ENCODE measurements at places on chromosomes 2 and 18. TPM values are rescaled to one million over a fixed set of nuclear protein-coding genes. Genes with fewer than 3 reads are reported as not detected.

- DNase-seq: no peak
Observed at GRCh38 chr2:162164802-162165201, 12.8 kb upstream of the GCG start.

IL18RAP gene
- not detected for total RNA-seq

DNA sequence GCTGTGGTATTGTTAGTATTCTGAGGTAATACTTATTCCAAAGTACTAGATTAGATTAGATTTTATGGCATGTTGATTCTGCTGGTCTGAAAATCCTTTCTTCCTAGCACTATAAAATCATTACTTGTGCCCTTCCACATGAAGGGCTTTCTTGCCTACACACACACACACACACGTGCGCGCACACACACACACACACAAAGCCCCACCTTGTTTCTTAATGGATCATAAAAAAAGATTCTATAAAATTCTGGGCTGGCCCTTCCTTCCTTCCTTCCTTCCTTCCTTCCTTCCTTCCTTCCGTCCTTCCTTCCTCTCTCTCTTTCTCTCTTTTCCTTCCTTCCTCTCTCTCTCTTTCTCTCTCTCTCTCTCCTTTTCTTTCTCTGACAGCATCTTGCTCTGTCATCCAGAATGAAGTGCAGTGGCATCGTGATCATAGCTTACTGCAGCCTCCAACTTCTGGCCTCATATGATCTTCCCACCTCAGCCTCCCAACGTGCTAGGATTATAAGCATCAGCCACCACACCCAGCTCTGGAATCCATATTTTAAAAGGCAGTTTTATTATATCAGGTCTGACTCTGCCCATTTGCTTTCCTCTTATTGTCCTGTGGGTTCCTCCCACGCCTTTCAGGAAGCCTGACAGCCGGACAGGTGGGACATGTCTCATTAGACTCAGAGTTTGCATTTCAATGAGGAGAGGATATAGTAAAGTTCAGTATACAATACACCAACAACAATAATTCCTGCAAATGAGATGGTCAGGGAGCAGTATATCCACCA, 321.1 kb downstream of the PIK3C3 start:
- DNase-seq: no peak

- no peak for DNase-seq
Observed at GRCh38 chr18:73331212-73331772, 463.5 kb upstream of the NETO1 start.

GRCh38 chr2:238260883-238261282, 21.0 kb upstream of the HES6 start:
- DNase-seq: no peak

NCKAP5 gene
- 25.3 TPM for total RNA-seq

DNA sequence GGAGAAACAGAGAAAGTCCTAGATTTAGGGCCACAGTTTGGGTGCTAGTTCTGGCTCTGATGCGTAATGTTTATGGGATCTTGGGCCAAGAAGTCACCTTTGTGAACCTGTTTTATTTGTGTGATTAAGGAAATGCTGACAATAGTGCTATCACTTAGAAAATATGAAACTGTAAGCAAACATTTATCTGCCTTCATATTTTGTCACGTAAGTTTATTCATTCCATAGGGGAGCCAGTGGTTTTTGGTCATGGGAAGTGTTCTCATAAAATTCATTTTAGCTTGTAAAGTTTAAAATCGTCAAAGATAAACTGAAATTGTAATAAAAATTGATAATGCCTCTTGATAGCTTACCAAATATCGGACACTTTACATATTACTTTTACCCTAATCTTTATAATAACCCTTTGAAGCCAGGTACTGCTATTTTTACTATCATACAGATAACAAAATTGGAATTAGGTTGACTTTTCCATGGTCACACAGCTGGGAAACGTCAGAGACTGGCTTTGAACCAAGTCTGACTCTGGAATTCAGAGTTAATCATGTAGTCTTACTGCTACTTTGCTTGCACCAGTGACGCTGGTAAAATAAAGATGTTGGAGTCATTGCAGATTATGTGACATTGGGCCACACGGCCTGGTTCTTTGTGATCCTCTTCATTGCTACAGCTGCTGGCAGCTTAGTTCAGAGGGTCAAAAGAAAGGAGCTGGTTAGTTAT, 99.7 kb downstream of the ICA1L start:
- DNase-seq: no peak

DNA sequence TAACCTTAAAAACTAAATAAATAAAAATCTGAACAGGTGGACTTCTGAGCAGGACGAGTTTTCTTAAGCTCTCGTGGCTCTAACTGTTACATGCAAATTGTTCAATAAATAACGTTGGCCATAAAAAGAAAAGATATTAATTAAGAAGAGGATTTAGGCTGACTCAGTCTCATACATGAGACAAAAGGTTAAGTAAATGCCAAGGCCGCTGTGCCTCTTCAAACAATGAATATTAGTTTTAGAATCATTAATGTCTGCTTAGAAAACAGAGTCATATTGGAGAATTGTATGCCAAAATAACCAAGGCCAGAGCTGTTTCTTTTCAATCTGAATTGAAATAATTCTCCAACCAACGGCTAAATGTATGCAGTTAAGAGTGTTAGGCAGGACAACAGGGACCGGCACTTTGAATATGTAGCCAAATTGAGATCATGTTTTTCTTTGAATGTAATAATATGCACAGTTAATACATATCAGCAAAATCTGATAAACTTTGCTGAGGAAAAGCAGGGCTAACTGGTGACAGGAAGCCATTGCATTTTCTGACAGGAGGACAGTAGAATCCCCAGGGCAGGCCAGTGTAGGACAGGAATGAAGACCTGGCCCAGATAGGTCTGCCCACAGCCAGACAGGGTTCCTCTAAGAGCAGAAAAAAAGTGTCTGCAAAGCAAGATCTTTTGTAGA, 1041.4 kb upstream of the FANCL start:
- DNase-seq: no peak

DNA sequence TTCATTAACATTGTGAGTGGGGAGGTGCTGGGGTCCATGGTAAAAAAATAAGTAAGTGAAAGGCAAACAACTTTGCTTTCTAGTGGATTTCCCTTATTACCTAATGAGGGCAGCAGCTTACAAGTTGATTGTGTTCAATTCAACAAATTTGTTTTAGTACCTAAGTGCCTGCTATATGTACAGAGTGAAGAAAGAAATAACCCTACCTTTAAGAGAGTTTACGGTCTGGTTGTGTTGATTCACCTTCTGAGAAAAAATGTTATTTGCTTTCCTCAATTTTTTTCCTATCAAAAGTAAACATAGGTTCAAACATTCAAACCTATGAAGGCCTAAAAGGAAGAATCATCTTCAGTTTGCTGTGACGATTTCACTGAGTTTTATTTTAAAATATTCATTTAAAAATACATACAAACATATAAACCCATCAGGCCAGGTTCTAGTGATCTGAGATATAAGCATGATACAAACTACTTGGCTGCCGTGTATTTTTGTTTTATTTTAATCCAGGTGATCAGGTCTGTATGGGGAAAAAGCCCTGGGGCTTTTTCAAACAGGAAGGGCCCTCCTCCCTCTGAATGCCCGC, 1.5 kb upstream of the SPTBN1 start:
- DNase-seq: no peak

DNA sequence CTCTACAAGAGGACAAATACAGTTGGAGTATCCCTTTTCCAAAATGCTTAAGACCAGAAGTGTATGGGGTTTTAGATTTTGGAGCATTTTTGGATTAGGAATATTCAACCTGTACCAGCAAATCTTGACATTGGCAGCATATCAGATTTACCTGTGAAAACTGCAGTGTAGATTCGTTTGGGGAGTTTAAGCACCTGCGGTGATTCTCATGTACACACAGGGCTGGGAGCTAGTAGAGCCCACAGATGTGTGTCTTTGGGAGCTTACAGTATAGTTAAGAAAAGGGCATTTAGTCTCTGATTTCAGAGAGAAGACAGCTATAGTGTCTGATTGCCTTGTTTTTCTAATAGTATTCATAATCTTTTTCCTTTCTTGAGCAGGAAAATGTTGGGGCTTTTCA, 30.1 kb downstream of the PTCD3 start:
- no peak for DNase-seq

- no peak for DNase-seq
Observed at GRCh38 chr2:28102455-28102874, 211.9 kb downstream of the BABAM2 start.

MALL gene
- 2.4 TPM for total RNA-seq

DNA sequence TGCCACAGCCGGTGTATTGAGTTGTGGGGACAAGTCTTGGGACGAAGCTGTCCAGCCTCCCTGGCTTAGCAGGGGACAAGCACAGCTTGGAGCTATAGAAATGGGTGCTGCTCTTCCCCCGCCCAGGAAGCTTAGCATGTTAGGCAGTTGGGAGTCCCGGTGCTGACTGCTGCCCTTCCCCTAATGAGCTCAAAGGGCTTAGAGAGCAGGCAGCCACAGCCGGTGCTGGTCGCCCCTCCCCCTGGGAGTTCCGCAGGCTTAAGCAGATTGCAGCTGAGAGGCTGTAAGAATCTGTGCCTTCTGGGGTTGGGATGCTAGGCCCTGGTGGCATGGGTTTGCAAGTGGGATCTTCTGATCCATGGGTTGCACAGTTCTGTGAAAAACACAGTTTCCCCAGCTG, 237.3 kb downstream of the DCDC2C start:
- no peak for DNase-seq

GRCh38 chr18:55268151-55268601, 308.9 kb upstream of the CCDC68 start:
- no peak for DNase-seq

DNA sequence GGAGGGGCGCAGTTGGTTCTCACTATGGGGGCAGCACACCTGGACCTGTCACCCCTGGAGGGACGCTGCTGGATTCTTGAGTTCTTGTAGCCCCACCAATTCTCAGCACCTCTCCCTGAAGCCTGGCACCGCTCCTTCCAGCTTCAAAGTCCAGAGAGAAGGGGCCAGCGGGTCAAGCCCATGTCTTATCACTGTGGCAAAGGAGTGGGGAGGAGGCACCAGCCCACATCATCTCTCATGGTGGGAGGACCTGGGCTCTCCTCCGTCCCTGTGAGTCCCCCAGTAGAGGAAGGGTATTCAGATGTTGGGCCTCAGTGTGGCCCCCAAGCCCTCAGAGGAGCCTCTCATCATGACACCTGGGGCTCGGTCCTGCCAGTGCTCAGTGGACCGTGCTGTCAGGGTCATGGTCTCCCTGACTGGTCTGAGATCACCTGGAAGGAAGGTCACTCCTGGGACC, 67.4 kb downstream of the HS1BP3 start:
- DNase-seq: no peak

GAD1 gene
- total RNA-seq: 154 TPM

- peak; percentile 16 for DNase-seq
Observed at GRCh38 chr18:64720781-64721464, 572.0 kb upstream of the LINC00305 start.

DNA sequence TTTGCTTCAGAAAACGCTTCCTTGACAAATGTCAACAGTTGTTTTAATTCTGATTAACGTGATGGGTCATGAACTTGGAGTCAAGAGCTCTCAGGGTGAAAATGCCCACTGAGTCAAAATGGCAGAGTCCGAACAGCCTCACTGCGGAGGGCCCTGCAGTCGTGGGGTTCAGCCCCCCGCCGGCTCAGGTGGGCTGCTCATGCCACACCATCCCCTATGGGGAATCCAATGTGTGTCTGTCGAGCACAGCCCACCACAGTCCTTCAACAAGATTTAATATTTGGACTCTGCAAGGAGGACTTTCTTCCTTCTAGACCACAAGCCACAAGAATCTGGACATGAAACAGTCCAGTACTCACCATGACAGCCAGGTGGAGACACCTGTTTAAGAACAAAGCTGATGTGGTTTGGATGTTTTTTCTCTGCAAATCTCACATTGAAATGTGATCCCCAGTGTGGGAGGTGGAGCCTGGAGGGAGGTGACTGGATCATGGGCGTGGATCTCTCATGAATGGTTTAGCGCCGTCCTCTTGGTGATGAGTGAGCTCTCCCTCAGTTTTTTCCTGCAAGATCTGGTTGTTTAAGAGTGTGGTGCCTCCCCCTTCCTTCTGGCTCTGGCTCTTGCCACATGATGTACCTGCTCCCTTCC, 201.0 kb downstream of the NDUFA10 start:
- DNase-seq: no peak

GRCh38 chr18:65753520-65753919, 2.7 kb downstream of the CDH7 start:
- peak; percentile 74 for DNase-seq

GRCh38 chr2:210252699-210253606, 27.7 kb upstream of the ACADL start:
- DNase-seq: no peak

DNA sequence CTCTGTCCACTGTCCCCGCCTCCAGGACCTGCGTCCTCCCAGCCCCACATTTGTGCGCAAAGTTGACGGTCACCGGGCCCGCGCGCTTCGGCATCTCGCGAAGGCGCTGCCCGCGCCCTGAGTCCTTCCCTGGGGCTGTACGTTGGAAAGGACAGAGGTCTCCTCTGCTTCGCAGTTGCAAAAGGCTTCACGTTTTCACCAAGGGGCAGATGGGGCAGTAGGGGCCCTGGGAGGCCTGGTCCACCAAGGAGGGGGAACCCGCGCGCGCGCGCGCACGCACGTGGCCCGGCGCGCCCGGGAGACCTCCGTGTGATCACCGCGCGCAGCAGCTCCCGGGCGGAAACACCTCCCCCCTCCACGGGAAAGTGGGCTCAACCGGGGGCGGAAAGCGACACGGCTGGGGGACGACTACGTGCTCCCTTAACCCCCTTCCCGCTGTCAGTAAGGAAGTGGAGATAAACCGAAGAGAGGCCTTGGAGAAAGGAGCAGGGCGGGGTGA, 21.9 kb downstream of the TEX44 start:
- peak; percentile 60 for DNase-seq

- DNase-seq: no peak
Observed at GRCh38 chr18:54792079-54792478, 36.2 kb upstream of the RAB27B start.

Measured in cerebellum (tissue), 4 donors.